ENCODE measurements at places on chromosomes 3 and 15.

GRCh38 chr3:182973047-182973446, 7.3 kb downstream of the DCUN1D1 start:
- DNase-seq, result no peak

GRCh38 chr15:93201940-93202339, 112.9 kb upstream of the RGMA start:
- no peak for DNase-seq

- no peak for DNase-seq
Observed at GRCh38 chr3:37687966-37688365, 173.7 kb upstream of the CTDSPL start.

GRCh38 chr3:52714335-52715302, 8.7 kb downstream of the SPCS1 start:
- DNase-seq, result no peak

- DNase-seq, result peak; percentile 18
Observed at GRCh38 chr3:100650651-100651619, 41.5 kb downstream of the ADGRG7 start.
